ENCODE measurements at places on chromosomes 6 and 20.
A peak's percentile ranks its signal among the peaks of the same experiment; 100 is the strongest.

DNA sequence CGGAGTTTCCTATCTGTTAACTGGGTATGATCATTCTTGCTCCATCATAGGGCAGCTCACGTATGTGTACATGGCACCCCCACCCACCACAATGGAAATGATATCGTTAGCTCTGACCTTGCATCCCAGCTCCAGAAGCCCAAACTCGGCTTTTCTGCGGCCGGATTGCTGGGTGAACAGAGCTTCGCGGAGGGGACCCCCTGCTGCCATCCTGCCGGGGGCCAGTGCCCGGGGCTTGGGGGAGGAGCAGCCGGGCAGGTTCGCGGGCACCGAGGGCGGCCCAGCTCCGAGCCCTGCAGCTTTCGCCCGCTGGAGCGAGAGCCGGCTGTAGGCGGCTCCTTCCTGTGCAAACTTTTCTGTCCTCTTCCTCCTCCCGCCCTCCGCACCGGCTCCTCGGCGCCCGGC is 24.9 kb upstream of the FUCA2 start:
- no peak for DNase-seq

DNA sequence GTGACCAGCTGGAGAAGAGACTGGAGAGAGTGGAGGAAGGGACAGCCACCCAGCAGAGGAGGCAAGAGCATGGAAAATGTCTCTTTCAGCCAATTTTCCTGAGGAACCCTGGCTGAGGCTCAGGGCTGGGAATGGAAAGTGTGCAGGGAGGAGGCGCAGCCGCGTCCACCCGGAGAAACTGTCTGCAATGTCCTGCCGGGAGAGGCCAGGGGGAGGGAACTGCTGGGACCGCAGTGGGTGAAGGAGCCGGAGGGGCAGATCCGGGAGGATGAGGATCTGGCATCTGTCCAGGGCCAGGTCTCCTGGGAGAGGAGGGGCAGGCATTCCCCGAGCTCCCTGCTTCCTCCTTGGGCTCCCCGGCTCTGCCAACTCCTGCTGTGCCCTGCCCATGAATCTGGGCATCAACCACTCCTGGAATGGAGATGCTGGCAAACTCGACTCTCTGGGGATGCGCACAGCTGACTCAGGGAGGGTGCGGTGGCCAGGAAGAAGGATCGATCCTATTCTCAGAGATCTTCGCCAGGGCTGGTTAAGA is 17.4 kb upstream of the HM13 start:
- no peak for DNase-seq

GRCh38 chr6:150857062-150857944 is 8.2 kb upstream of the MTHFD1L start:
- DNase-seq: peak; percentile 95

DNA sequence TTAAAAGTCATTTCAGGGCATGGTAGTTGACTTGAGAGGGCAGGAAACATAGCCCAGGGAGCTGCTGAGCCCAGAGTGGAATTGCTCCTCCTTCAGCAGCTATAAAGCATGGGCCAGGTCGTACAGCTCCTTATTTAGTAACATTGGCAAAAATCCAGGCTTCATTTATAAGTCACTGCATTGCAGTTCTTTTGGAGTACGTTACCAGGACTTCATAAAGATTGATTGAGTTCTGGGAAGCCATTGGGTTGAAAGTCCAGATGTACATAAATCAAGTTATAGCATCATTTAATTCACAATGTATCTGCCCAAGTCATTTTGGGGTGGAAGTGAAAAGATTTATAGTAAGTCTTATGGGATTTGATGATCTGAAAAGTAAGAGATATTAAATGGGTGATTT is 53.0 kb upstream of the ANKEF1 start:
- DNase-seq: no peak

GRCh38 chr20:46757754-46758678 is 48.6 kb downstream of the SLC2A10 start:
- DNase-seq: peak; percentile 66

DNA sequence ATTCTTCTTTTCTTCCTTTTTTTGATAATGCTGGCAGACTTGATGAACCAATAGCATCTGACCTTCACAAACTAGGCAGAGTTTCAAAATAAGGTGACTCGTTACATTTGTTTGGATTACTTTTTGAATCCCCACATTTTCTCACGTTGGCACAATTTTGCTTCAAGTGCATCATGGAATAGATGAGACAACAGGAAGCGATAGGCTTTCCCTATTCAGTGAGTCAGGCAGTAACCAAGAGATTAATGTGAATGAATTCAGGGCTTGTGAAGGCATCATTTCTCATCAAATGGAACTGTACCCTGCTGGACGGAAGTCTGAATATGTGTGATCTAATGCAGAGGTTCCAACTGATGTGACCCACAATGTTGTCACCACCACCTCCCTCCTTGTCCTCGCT is 10.7 kb downstream of the RFPL4B start:
- DNase-seq: no peak

DNA sequence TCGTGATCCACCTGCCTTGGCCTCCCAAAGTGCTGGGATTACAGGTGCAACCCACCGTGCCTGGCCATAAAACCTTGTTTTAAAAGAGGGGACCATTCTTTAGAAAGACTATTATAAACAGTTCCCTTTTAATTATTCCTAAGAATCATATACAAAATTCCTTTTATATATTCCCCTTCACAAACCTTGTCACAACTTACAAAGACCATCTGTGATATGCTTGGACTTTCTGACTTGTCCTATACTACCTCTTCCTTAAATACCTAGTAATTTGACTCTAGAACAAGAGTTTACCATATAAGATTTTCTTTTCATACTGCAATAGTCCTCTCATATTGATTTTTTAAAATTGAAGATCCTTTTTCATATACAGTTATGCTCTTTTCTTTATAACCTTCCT is 135.8 kb upstream of the PRSS16 start:
- DNase-seq: no peak

GRCh38 chr20:50427719-50428083 is 82.5 kb upstream of the PTPN1 start:
- DNase-seq: no peak

DNA sequence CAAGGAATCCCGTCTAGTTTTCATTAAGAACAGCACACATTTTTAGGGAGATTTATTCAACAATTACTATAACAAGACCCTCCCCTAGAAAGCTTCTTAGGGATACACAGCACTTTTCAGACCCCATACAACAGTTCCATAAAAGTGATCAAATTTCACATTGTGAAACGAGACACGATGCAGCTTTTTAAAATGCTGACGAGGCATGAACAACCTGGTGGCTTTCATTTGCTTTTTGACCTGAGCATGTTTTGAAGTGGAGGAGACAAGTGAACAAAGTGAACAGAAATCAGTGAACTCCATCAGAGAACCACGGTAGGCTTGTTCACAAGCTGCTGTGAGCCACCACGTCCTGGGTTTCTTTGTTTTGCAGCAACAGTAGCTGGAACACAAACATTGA is 112.2 kb downstream of the PCSK2 start:
- no peak for DNase-seq

DNA sequence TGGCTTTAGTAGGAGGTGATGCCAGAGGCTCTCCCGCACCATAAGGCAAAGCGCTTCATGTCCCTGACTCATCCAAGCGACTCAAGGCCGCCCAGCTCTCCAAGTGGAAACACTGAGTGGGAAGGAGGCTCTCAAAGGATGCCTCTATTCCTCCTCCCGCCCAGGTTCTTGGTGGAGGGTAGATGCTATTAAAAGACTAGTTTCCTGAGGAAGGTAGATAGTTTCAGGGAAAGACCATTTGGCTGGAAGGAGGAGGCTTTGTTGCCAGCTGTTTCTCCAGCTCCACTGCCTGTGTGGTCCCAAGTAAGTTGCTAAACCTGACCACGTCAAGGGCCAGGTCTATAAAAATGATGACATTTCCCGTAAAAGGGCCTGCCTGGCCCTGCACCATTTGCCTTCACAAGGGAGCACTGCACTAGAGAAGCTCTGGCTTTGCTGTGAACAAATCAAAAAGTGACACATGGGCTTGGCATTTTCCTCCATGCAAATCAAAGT is 48.2 kb downstream of the GMDS start:
- peak; percentile 49 for DNase-seq

DNA sequence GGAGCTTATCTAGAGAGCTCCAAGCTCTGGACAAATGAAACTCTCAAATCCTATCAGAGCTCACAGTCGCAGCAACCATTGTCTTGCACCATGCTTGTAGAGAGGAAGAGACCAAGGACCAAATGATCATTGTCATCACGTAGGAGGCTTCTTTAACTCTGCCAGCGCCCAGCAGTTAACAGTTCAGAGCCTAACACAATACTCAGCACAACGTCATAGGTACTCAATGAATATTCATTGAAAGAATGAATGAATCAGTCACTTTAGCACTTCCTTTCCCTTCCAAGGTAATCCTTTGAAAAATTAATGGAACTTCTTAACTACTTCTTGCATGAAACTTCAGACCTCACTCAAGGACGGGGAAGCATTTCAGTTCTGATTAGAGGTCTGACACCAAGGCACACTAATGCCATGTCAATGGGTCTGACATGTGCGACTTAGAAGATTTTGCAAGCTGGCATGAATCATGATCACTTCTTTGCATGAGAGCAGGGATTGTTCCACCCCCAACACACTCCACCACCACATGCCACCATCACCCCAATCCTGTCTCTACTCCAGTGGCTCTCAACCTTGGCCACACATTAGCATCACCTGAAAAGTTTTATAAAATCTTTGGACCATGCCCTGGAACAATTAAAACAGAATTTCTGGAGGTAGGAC is 45.1 kb downstream of the KHDC1L start:
- DNase-seq: no peak

GRCh38 chr6:52231406-52232127 is 12.7 kb downstream of the IL17F start:
- DNase-seq: no peak

DNA sequence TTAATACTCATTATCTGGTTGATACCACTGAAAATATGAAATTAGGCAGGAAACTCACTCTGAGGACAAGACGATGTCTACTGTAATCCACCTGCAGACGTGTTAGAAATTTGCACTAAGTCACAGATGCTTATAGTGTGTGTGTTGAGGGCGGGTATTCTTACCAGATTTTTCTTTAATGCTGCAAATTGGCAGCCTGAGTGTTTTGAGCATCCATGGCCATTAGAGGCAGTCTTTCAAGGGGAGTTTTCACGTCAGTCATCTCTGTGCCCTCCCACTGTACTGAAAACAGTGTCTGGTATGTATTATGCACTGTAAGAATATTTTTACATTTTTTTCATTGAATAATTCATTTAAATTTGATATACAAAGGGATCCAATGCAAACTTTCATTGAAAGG is 266.5 kb upstream of the QKI start:
- no peak for DNase-seq

DNA sequence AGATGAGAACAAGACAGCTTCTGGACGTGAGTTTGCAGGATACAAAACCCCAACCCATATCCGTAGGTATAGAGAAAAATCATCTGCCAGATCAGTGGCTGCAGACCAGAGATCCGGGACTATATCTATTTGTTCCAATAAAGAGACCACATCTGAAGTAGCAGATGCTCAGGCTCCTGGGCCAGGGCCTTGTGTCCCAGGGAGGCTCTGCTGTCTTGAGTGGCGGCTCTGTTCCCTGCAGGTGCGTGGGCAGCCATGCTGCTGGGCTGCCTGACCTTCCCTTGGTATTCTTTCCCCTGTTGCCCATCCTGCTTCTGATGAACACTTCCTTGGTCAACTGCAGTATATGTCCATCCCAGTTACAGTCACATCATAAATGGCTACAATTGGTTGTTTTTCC is 34.9 kb downstream of the ERMARD start:
- peak; percentile 16 for DNase-seq

- DNase-seq: no peak
Observed at GRCh38 chr6:11853678-11854407, 75.2 kb upstream of the ADTRP start.

GRCh38 chr20:33859157-33859695 is 48.1 kb downstream of the CHMP4B start:
- no peak for DNase-seq

DNA sequence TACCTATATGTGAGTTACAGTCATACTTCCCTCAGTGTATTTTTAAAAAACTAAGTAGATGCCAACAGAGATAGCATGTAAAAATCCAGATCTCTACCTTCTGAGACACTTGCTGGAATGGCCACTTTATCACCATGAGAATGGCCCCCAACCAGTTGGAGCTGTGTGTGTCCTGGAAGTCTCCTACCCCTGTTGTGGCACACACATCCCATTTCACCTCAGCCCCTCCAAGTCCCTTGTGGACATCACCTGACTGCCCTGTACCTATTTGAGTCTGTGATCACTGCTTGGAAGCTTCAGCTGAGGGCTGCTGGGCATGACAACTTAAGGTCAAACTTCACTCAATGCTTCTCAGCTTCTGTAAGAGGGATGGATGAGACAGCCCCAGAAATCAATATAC is 24.1 kb downstream of the MOCS1 start:
- DNase-seq: no peak

- DNase-seq: no peak
Observed at GRCh38 chr6:80940571-80940970, 811.9 kb downstream of the TENT5A start.

DNA sequence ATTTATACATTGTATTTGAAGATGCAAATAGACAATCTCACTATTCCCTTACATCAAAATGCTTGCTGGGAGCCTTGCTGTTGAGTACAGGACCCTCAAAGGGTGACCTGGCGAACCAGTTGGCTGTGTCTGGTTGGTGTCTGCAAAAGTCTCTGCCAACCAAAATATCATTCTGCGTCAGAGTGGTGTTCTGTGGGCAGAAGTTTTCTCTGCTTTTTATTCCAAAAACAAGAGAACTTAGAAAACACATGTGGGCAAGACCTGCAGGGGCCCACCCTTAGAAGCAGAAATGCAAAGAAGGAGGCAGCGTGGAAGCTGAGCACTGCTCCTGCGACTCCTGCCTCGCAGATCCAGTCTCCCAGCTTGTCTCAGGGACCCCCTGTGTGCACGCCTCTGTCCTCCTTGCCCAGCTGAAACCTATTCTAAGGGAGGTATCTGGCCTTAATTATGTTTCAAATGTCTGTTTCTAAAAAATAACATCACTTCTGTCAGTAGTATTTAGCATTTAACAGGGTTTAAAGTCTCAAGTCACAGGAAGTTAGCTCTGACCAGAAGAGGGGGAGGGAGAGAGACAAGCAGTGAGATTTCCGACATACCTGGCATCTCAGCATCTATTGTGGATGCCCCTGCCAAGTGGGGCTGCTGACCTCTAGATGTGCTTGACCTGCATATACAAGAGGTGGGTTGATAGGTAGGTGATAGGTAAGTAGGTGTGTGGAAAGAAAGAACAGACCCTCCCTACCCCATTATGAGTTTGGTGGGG is 101.3 kb downstream of the SASH1 start:
- no peak for DNase-seq

GRCh38 chr6:98452685-98453084 is 381.7 kb upstream of the POU3F2 start:
- DNase-seq: no peak
